ENCODE measurements at places on chromosomes 5 and 9. TPM values are rescaled to one million over a fixed set of nuclear protein-coding genes. Genes with fewer than 3 reads are reported as not detected.

GRCh38 chr5:132414634-132415378 is 45.3 kb downstream of the SLC22A5 start:
- DNase-seq, result no peak

- no peak for DNase-seq
Observed at GRCh38 chr9:93458712-93459111, 5.3 kb upstream of the FAM120AOS start.

- no peak for DNase-seq
Observed at GRCh38 chr5:98982880-98983279, 54.1 kb upstream of the CHD1 start.

- no peak for DNase-seq
Observed at GRCh38 chr5:68375540-68375939, 160.0 kb downstream of the PIK3R1 start.

DNA sequence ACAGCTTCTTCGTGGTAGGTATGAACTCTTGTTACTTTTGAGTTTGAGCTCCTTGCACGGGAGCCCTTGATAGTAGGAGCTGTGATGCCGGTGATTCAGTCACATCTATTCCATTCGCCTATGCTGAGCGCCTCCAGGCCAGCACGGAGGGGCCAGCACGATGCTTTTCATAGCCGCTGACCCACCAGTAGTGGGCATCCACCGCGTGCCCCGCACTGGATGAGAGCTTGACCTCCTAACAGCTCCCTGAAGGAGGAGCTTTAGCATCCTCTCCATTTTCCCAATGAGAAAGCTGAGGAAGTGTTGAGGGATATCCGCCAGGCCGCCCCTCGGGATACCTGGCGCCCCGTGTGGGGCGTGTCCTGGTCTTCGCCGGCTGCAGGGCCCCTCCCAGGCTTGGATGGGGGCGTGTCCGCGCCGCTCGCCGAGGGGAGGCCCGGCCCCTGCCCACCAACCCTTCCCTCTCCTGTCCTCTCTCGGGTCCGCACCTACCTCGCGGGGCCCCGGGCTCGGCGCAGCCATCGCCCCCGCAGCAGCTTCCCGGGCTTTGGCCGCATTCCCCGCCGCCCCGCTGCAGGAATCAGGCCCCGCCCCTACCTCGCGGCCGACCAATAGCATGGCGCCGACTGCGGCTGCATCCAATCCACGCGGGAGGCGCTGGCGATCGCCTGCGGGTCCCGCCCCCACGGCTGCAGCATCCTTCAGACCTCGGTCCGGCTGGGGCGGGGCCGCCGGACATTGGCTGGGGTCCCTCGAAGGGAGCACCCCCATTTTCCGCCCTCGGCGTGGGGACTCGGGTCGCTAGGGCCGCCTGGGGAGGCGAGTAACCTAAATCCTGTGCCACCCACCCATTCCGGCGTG is at the start of gene PIP5KL1:
Gene PIP5KL1, minus strand, starts transcription at position 547 of the 861 bp plus-strand sequence. Its CDS starts 25 bp downstream, at position 522.
- DNase-seq, result peak; percentile 95

DNA sequence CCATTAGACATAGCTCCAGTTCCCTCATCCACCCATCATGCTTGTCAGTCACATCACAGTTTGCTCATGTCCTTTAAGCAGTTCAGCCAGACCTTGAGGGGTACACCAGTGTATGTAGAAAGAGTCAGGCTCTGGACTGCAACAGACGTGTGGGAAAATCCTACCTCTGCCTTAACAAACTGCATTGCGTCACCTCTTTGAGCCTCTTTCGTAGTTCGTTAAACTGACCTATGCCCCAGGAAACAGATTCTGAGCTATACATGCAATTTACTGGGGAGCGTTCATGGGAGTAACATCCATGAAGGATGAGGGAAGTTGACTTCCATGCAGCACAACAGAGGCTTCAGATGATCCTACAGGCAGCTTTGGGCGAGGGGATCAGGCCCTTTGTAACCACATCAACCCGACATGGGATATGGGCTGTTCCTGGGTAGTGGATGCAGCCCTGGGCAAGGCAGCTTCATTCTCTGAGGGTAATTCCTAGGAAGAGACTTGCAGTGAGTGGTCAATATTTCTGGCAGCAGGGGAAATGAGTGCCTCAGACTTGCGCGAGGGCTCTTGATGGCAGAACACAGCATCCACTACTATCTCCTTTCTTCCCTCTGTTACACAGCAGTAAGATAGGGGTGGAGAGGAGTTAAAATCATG is 4.3 kb downstream of the SPINK4 start:
- DNase-seq, result no peak

- DNase-seq, result no peak
Observed at GRCh38 chr9:32456564-32456963, 69.4 kb downstream of the RIGI start.

DNA sequence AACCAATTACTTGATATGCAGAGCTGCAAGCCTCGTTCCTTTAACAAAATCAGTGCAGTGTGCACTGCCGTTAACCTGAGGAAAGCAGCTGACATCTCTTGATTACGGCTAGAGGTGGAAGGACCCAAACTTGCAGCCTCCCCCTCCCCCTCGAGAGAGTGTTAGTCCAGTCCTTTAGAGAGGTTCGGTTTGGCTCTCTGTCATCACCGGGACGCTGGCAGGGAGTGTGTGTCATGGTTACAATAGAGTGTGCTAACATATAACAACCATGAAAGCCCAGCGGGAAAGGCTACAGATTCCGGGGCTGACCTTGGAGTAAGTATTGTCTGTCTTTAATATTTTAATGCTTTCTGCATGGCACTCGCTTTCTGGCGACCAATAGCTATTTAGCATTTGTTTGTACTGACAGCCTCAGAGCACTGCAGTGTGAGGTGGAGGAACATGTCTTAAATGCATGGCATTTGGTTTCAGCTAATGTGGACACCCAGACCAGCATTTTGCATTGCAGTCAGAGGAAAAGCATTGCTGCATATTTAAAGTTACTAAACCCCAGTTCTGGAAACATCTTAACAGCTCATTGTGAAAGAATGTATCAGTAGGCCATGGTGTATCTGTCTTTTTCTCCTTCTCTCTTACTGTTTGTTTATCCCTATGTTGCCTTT is 237.5 kb downstream of the CD180 start:
- DNase-seq, result no peak

- DNase-seq, result no peak
Observed at GRCh38 chr9:13513286-13513685, 233.8 kb upstream of the MPDZ start.

DNA sequence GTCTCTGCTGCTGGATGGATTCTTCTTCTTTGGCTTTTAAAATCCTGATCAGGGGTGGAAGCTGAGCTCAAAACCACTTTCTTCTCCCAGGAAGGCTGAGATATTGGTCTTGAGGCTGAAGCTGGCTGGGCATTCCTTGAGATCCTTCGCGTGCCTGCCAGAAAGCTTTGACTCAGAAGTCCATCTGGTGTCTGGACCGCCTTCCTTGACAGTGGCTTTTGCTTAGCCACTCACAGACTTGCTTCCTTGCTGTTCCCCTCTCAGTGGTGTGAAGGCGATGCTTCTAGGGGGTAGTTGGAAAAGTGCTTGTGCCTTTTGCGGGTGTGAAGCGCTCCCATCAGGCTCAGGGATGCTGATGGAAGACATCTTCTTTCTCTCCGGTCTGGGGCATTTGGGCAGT is 45.9 kb downstream of the RGS3 start:
- DNase-seq, result no peak

DNA sequence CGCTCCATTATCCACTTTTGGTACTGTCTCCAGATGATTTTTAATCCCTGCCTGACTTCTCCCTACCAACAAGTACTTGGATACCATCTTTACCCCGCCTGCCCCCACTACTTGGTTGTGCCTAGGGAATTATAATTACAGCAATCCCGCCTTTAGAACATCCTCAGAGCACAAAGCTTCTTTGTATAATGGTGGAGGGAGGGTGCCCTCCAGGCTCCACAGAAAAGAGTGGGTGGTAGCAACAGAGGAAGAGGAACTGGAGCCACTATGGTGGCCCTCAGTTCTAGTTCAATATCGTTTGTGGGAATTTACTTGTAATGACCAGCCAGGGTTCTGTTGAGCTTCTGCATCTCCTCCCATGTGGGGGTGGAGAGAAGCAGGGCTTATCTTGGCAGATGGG is 79.0 kb upstream of the RNF38 start:
- no peak for DNase-seq

DNA sequence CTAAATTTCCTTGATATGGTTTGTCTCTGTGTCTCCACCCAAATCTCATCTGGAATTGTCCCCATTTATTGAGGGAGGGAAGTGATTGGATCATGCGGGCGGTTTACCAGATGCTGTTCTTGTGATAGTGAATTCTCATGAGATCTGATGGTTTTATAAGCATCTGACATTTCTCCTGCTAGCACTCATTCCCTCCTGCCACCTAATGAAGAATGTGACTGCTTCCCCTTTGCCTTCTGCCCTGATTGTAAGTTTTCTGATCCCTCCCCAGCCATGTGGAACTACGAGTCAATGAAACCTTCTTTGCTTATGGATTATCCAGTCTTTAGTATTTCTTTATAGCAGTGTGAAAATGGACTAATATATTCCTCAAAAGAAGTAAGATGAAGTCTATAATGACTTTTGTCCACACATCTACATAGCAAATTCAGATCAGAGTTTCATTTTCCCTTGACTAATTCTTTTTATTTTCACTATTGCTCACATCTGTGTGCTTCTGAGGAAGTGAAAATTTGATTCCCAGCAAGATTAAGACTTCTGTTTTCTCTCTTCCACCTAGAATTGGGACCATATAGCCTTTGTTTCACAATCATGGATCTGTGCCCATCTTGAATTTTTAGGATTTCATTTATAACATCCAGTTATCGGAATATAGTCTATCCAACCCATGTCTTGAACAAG is 393.5 kb downstream of the DMAC1 start:
- DNase-seq, result no peak

DNA sequence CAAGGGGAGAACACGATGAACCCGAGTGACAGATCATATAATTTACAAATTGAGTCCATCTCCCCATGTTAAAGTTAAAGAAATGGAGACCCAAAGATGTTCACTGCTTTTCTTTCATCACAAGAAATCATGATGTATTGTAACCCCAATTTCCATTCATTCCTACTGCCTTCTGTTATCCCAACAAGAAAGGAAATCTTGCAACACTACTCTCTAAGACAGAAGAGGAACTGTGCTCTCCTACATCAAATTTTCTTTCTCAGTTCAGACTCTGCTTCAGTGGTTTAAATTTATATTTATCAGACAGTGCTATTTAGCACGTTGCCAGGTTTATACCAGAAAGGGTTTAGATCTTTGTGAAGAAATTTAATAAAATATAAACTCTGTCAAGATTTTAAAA is 83.8 kb upstream of the RASA1 start:
- DNase-seq, result no peak

- no peak for DNase-seq
Observed at GRCh38 chr5:15137414-15137813, 265.8 kb upstream of the ANKH start.

GRCh38 chr5:73719632-73720031 is 93.6 kb downstream of the ARHGEF28 start:
- no peak for DNase-seq

DNA sequence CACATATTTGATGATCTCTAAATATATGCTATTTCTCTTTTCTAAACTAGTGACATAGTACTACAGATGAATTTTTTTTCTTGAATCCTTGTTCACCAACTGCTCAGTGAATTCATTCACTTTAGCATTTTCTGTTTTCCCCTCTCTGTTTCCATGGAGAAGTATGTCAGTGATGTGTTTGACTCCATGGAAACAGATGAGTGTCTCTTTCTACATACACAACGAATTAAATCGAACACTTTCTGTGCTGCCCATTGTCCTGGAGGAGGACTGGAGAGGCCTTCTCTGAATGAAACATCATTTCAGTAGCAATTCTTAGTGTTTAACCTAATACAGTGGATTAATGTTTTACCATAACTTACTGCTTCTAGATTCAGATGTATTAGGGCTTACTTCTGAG is 9.5 kb downstream of the INVS start:
- DNase-seq, result no peak

DNA sequence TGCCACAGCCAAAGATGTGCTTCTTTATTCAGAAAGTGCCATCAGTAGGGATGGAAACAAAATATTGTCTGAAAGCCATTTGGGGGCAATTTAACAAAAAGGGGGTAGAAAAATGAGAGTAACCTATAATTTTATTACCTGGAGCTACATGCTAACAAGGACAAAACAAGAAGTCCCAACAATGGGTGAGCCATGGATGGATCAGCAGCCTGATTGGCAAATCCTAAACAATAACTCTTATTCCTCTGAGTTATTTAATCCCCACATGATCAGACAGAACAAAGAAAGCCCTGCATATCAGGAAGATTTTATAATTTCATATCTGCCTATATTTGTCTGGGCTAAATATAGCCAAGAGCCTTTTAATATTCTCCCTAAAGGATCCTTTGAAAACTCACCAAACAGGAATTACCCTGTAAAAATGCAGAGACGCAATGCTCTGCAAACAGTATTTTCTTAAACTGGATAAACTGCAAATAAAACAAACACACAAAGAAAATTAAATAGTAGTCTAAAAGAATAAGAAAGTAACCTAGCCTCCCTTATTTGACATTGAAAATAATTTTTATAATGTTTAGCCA is 483.4 kb downstream of the ZNF608 start:
- no peak for DNase-seq

- no peak for DNase-seq
Observed at GRCh38 chr5:176697934-176698538, 50.8 kb downstream of the TSPAN17 start.

DNA sequence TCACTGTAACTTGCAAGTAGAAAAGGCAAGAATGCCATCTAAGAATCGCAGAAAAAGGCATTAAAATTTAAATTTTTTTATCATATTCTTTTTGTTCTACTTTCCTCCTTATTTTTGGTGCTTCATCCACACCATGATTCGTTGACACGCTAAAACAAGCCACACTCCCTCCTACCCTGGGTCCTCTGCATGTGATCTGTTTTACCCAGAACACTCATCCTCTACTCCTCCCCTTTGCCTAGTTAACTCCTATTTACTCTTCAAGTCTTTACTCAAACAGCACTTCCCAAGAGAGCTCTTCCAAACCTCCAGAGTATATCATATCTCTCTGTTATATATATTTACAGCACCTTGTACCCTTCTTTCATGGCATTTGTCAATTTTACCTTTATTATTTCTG is 61.4 kb upstream of the SRP19 start:
- no peak for DNase-seq

- DNase-seq, result peak; percentile 36
Observed at GRCh38 chr5:56585461-56585860, 229.9 kb upstream of the MAP3K1 start.

PRRX2 gene
- total RNA-seq, result 16.9 TPM

NELFB gene
- total RNA-seq, result 52.7 TPM

SLCO4C1 gene
- total RNA-seq, result 1.0 TPM

SLC1A1 gene
- 2.2 TPM for total RNA-seq

FGFR4 gene
- total RNA-seq, result 1.8 TPM

PAXX gene
- 62.3 TPM for total RNA-seq

LURAP1L gene
- total RNA-seq, result 9.1 TPM

MCC gene
- total RNA-seq, result 73.5 TPM
